ENCODE measurements at places on chromosomes 13 and 19.

DNA sequence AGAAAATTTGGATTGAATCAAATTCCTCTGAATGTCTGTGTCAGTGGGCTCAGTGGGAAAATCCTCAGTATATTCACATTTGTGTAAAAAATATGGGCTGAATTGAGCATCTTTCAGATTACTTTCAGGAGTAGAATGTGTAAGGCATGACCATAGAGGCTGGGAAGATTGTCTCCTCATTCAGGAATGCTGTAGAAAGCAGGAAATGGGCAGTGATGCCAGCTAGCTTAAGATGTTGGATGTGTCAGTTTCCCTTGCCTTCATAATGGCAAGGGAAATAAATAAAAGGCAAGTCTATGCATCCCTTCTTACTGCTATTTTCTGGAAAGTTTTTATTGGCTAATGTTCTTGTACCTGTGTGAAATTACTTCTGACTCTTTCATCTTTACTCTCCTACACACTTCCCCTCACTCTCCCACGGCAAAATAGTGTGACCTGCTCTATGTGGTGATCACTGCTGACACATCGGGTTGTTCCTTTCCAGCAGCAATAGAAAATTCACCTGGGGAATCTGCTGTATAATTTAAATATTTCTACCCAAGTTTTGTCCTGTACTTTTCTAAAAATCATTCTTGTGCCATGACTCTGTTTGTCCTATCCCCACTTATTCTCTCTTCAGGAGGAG, 103.2 kb downstream of the LMO7 start:
- no peak for DNase-seq

- no peak for DNase-seq
Measured at GRCh38 chr13:112730157-112730671, 40.4 kb downstream of the ATP11A start.

GRCh38 chr19:478976-479375, 17.3 kb upstream of the MADCAM1 start:
- DNase-seq: no peak

DNA sequence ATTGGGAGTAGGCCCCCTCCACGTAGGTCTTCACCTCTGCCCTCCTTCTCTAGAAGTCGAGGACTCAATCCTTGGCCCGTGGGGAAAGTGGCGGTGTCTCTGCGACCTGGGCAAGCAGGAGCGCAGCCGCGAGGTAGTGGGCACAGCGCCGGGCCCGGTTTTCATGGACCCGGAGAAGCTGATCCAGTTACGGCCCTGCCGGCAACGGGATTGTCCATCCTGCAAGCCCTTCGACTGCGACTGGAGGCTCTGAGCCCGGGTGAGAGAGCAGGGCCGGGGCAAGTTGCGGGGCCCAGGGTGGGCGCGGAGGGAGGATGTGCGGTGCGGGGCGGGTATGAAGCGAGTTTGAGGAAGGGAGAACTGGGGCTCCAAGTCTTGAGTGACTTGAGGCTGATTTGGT, 2.2 kb downstream of the THSD8 start:
- DNase-seq: no peak

- no peak for DNase-seq
Measured at GRCh38 chr19:43773725-43774102, 7.1 kb downstream of the KCNN4 start.

- peak; percentile 62 for DNase-seq
Measured at GRCh38 chr13:42996584-42996983, 4.5 kb upstream of the EPSTI1 start.

DNA sequence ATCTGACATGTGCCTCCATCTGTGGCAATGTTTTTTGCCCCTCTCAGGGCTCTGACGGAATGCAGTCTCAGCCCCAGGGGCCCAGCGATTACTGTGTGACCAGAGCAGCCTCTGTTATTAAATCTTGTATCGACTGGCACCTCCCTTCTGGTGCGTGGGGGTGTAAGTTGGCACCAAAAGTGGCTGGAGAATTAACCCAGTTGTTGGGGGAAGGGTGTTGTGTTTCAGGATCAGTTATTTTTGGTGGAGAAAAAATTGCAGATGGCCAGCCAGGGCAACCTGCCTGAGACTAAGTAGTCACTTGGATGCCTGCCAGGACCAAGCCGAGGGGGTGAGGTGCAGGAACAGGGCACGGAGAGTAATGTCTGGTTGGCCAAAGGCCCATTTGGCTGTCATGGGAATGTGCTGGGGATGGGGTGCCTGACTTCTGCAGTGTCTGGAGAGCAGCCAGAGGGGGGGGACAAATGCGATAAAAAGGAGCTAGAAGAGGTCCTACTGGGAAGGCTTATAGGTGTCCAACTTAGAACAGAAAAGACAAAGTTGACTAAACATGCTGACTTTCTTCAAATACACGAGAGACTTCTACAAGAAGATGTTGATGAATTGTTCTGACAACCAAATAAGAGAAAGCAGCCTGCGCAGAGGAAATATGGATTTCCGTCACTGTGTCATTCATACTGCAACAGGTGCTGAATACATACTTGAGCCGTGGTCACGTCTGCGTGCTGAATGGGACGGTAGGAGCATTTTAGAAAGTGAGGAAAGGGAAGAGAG, 69.8 kb downstream of the SIAH3 start:
- no peak for DNase-seq

GRCh38 chr13:98237331-98237730, 60.3 kb upstream of the RNF113B start:
- DNase-seq: no peak

- no peak for DNase-seq
Measured at GRCh38 chr13:45700971-45701900, 884 bp upstream of the CBY2 start.

GRCh38 chr13:75376792-75377402, 105.1 kb downstream of the TBC1D4 start:
- DNase-seq: no peak

- peak; percentile 94 for DNase-seq
Measured at GRCh38 chr19:18251587-18252369, 22.5 kb downstream of the IQCN start.

DNA sequence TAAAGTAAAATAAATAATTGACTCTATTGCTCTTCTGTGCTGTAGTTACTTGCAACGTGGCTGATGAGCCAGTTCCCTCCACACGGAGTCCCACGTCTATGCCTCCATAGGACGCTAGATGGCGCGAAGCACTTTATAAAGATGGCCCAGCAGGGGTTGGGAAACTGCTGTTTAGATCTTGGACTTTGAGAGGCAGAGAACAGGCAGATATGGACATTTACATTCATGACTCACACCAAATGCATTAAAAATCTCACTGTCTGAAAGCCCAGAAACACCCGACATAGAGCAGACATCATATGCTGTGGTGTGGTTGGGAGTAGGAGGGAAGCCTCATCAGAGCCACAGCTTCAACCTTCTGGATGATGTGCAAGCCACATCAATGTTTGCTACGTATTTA, 643.1 kb upstream of the ARGLU1 start:
- peak; percentile 84 for DNase-seq

- DNase-seq: no peak
Measured at GRCh38 chr19:53876651-53877224, 5.3 kb upstream of the PRKCG start.

DNA sequence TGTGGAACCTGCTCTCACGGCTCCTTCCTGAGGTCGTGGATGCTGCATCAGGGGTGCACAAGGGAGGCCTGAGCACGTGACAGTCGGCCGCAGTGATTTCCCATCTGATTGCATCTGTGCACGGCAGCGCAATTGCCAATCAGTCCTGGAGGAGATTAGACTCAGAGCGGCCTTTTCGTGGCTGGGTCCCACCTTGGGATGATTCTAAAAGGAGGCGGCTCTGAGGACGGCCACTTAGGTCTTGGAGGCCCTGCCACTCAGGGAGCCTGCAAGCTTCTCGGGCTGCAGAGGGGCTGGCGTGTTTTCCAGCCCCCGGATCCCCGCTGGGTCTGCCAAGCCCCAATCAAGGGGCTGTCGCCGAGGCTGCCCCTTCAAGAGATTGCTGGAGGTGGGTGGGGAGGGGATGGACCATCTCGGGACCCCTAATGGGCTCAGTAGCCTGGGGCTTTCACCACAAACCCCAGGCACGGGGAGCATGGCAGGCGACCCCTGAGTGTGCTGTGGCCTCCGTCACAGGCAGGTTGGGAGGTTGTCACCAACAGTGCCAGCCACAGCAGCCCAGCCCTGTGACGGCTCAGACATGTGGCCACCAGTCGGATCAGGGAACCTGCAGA, 51.6 kb downstream of the SOX1 start:
- no peak for DNase-seq

DNA sequence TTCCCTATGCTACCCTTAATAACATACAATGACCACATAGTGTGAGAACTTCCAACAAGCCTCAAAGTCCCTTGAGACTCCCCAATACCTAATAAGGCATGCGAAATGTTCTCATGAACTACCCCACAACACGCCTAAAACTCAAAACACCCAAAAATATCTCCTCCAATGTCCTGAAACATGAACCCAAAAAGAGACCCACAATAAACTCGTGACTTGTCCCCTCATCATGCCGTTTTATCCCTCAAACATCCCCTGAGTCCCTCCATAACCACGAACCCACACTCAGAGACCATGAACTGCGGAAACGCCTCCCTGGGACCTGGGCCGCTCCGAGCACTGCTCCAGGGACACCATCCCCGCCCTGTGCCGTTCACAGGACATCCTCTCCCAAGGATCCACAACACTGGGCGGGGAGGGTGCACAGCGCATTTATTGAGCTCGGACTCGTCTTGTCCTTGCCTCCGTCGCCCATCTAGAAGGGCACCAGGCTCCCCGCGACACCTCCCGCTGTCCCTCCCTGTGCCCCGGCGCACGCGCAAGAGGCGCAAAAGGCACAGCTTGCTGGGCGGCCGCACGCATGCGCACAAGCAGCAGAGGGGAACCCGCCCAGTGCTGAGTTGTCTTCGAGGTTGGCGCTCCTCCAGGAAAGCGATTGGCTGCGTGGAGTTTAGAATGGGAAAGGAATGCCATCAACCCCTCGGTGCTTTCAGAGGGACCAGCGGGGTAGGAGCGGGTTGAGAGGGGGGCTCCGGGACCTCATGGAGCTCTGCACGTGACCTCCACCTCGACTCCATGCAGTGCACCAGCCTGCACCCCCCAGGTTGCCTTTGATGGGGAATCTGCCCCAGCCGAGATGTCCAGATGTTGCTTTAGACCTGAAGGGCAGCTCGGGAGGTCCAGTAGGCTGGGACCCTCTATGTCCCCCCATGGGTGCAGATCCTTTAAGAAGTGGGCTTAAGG, 8.8 kb downstream of the FXYD3 start:
- DNase-seq: peak; percentile 96

GRCh38 chr19:1217366-1217765, 11.8 kb downstream of the STK11 start:
- DNase-seq: no peak

DNA sequence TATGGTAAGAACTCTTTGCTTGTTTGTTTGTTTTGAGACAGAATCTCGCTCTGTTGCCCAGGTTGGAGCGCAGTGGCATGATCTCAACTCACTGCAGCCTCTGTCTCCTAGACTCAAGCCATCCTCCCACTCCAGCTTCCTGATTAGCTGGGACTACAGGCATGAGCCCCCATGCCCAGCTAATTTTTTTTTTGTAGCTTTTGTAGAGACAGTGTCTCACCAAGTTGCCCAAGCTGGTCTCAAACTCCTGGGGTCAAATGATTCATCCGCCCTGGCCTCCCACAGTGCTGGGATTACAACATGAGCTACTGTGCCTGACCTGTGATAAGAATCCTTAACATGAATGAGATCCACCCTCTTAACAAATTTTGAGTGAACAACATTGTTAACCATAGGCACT, 183.9 kb upstream of the TSHZ3 start:
- DNase-seq: no peak

- DNase-seq: no peak
Measured at GRCh38 chr13:105817498-105817897, 718.0 kb downstream of the EFNB2 start.

- peak; percentile 95 for DNase-seq
Measured at GRCh38 chr19:48330012-48330681, 4.8 kb downstream of the EMP3 start.

DNA sequence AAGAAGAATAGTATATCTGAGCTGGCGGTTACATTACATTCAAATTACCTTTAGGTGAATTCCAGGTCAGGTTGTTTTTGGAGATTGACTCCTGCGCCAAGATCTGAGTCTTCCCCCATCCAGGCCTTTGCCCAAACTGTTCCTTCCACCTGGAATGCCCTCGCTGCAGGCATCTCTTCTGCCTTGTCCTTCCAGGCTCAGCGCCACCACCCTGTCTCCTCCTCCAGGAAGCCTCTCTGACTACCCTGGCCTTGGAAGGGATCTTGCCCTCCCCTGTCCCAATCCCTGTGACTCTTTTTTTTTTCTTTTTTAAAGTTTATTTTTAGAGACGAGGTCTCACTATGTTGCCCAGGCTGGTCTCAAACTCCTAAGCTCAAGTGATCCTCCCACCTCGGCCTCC, 1.7 kb upstream of the HOMER3 start:
- DNase-seq: no peak

- no peak for DNase-seq
Measured at GRCh38 chr19:46066471-46066870, 25.7 kb upstream of the IGFL4 start.

Measured in activated CD4-positive, alpha-beta T cell treated with anti-CD3 and anti-CD28 coated beads, Interleukin-2, amount 10 ng/mL, durations not matched to agents 24 days and 14 days (primary cell).